B cell (primary cell): ENCODE measurements at places on chromosomes 6 and 20. TPM values are rescaled to one million over a fixed set of nuclear protein-coding genes. Genes with fewer than 3 reads are reported as not detected.

- no peak overlapping the region for H3K27ac ChIP-seq
- H3K36me3 ChIP-seq = no peaks in the 10 kb centered on the region
- H3K4me1 ChIP-seq = peaks cover 11% of the 10 kb centered on the region
- no peak for DNase-seq
- no peak overlapping the region for H3K4me3 ChIP-seq
- H3K27me3 ChIP-seq = no peaks in the 10 kb centered on the region
Measured at GRCh38 chr6:1485678-1486077, 96.3 kb downstream of the FOXF2 start.

GRCh38 chr20:40650707-40651106 is 38.3 kb downstream of the MAFB start:
- DNase-seq = no peak
- no peaks in the 10 kb centered on the region for H3K36me3 ChIP-seq
- H3K27ac ChIP-seq = no peak overlapping the region
- no peaks in the 10 kb centered on the region for H3K27me3 ChIP-seq

DNA sequence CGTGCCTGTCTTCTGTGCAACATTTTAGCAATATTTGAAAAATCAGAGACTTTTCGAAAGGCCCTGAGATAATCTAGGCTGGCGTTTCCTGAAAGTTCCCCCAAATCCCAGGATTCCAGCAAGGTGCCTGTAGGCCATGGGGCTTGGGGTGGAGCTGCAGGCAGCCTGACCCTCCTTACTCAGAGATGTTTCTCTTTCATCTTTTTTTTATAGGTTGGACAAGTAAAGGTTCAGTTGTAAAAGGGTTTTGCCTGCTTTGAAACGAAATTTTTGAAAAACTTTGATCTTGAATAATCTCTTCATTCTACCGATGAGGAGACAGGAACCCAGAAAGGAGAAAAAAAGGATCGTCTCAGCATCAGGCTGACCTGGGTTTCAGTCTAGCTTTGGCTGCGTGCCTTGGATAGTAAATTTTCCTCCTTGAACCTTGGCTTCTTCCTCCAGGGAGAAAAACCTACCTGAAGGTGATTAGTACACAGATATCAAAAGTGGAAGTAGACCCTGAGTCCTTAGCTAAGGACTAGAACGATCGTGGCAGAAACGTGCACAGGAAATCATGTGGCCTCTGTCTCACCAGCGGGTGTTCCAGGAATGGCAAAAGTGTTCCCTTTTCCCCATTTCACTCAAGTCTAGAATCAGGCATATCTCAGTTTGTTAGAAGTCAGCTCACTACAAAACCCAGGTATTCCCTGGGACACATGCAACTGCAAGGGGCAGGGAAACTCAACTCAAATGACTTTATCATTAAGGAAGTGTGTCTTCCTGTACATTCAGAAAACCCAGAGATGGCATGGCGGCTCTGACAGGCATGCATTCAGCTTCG is 128.2 kb upstream of the PTPN1 start:
- no peak overlapping the region for H3K27ac ChIP-seq
- H3K4me3 ChIP-seq = peak overlapping the region; percentile 48
- DNase-seq = peak; percentile 50
- peaks cover 4% of the 10 kb centered on the region for H3K27me3 ChIP-seq
- peaks cover 6% of the 10 kb centered on the region for H3K4me1 ChIP-seq
- H3K36me3 ChIP-seq = no peaks in the 10 kb centered on the region

DNA sequence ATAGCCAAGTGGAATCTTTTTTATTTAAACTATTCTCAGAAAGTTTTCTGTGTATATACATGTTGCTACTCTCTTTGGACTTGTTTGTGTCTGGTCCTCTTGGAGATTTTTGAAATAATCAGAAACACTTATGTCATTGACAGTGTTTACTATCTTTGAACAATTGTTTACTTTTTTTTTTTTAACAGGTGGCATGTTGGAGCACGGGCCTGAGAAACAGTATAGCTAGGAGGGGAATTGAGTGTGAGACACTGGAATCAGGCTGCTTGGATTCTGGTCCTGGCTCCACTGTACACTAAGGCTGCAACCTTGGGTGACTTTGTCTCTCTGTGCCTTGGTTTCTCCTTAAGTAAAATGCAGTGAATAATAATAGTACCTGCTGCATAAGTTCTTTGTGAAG is 279.6 kb downstream of the PRL start:
- H3K27me3 ChIP-seq = no peaks in the 10 kb centered on the region
- no peak overlapping the region for H3K27ac ChIP-seq
- no peak overlapping the region for H3K4me3 ChIP-seq
- DNase-seq = no peak
- H3K36me3 ChIP-seq = no peaks in the 10 kb centered on the region

GRCh38 chr20:19975901-19976300 is 41.3 kb upstream of the NAA20 start:
- no peaks in the 10 kb centered on the region for H3K27me3 ChIP-seq
- no peak overlapping the region for H3K4me3 ChIP-seq
- no peak overlapping the region for H3K27ac ChIP-seq
- no peak for DNase-seq

SLC12A5 gene
- 0.32 TPM in 1 of 2 replicates, not detected in the other for total RNA-seq

ZNF165 gene
- total RNA-seq = 4.2 and 4.7 TPM in 2 replicates

RNF144B gene
- 17.0 and 21.4 TPM in 2 replicates for total RNA-seq
